AML-193 (cell line): ENCODE measurements at places on chromosomes 7 and 10.

DNA sequence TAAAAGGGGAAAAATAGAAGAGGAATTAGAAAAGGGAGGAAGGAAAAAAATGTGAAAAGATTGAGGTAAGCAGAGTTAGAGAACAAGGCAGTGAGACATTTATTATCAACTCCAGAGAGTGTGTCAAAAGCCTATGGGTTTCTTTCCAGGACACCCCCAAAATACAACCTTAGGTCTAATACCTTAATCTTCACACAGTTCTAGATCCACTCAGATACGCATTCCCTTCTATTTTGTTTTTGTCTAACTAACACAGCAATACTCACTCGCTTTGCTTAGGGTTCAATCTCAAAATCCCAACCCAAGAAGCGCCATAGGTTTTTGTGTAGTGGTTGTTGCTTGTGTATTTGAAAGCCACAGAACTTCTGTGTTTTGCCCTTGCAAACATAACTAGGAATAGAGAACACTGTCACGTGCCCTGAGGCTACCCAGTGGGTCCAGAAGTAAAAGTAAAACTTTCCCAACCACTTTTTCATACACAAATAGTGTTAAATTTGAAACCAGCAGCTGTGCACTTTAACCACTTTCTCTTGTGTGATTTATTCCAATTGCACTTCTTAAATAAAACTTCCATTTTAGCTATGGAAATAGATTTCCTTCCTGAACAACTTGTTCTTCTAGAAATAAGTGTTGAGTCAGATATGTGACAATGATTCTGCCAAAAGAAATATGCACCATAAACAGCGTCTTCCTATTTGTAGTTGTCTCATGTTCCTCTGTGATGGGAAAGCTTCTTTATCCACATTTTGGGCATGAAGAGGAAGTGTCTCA, 414.7 kb upstream of the GHITM start:
- DNase-seq: no peak

DNA sequence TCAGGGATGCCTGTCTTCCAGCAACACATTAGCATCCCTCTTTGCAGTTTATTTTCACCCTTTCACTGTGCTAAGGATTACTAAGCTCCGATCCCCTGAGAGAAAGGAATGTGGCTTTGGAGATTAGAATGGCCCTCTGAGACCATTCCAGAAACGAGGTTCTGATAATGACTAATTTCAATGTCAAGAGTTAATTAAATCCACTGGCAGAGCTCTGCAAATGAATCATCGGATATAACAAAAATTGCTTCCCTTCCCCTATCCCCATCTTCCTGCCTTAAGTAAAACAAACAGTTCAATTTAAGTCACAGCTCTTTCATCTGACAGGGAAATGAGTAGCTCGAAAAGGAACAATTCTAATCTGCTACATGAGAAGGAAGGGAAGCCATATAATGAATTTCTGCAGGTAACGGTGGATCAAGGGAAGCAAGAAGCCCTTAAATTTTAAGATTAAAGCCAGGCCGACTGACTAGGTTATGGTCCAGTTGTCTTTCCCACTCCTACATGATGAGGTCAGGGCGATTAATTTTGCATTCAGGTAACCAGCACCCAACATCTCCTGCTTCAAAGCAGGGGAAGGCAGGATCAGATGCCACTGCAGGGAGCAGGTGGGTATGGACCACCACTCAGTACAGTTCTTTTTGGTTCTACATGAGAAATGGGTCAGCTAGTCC, 50.5 kb downstream of the MALSU1 start:
- no peak for DNase-seq

DNA sequence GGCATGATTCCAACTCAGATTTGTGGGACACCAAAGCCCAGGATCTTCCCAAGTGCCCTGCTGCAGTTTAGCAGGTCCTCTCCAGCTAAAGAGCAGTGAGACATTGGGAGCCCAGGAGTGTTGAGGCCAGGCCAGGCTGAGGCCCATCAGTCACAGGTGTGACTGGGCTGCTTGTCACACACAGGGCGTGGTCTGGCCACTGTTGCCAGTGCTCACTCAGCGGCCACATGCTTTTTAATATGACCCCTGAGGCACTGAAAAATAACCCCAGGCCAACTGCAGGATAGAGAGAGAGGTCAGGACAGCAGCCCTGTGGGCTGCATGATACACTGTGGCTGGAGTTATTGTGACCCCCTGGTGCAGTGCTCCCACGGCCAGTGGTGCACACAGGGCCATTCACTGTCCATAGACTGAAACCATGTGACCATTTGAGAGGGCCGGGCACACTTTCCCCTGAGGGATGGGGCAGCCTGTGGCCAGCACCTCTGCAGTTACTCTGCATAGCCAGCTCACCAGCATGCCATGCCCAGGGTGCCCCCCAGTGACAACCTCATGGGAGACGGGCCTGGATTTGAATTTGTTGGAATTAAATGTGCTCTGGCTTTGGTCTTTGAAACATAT, 4.2 kb downstream of the GDF2 start:
- DNase-seq: no peak

DNA sequence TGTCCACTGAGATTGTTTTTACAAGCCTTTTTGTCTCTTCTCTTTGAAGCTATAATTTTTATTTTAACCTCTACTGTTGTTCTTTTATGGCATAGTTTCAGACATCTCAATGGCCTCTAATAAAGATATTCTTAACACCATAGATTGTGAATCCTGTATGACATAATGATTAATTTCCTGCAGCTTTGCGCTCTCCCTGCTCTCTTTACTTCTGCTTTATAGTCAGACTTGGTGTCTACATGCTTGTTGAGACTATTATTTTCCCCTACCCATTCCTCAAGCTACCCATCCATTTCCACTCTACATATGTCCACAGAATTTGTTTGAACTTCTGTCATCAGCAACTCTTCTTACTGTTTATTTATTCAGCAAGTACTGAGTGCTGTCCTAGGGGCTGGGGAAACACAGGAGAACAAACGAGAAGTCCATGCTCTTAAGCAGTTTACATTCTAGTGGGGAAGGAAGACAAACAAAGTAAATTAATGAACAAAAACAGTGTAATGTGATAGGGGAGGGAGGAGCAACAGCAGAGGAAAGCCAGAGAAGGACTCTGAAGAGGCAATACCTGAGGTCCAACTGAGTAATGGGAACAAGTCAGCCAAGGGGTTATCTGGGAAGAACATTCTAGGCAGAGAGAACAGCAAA, 110.1 kb downstream of the CDK14 start:
- DNase-seq: no peak

GRCh38 chr7:133975130-133975529, 152.0 kb upstream of the LRGUK start:
- no peak for DNase-seq

GRCh38 chr7:112538726-112539255, 58.0 kb downstream of the LSMEM1 start:
- no peak for DNase-seq
